CD4-positive, alpha-beta T cell treated with Interleukin-12 subunit alpha and Interleukin-12 subunit beta, for 1 hour (primary cell): ENCODE measurements at places on chromosomes 13 and 19.
A peak's percentile ranks its signal among the peaks of the same experiment; 100 is the strongest.

DNA sequence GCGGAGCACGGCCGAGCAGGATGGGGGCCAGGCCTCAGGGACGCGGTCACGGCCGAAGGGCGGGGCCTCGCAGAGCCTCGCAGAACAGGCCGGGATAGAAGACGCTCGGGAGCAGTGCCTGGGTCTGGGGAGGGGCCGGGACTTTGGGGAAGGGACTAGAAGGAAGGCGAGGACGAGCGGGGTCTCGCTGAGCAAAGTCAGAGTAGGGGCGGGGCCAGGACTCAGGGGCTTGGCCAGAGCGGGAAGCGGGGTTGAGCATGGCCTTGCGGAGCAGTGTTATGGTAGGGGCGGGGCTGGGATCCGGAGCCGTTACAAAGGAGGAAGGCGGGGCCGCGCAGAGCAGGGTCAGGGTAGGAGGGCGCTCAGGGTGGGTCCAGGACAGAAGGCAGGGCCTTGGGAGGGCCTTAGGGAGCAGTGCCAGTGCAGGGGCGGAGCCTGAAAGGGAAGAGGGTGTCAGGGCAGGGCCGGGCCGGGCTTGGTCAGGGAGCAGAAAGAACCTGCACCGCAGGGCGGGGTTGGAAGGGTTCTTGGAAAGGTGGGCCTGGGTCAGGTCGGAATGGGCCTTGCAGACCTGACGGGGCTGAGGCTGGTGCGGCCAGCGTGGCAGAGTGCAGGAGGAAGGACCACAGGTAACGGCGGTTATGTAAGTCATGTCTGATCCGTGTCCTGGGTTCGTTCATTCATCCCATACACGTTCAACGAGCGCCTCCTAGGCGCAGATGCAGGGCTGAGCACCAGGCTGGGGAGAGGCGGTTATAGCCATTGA, 533 bp upstream of the ATP8B3 start:
- DNase-seq, result peak; percentile 92

GRCh38 chr13:84433024-84433423, 550.8 kb upstream of the SLITRK1 start:
- DNase-seq, result no peak

- DNase-seq, result no peak
Observed at GRCh38 chr13:80199585-80200292, 141.2 kb downstream of the SPRY2 start.

DNA sequence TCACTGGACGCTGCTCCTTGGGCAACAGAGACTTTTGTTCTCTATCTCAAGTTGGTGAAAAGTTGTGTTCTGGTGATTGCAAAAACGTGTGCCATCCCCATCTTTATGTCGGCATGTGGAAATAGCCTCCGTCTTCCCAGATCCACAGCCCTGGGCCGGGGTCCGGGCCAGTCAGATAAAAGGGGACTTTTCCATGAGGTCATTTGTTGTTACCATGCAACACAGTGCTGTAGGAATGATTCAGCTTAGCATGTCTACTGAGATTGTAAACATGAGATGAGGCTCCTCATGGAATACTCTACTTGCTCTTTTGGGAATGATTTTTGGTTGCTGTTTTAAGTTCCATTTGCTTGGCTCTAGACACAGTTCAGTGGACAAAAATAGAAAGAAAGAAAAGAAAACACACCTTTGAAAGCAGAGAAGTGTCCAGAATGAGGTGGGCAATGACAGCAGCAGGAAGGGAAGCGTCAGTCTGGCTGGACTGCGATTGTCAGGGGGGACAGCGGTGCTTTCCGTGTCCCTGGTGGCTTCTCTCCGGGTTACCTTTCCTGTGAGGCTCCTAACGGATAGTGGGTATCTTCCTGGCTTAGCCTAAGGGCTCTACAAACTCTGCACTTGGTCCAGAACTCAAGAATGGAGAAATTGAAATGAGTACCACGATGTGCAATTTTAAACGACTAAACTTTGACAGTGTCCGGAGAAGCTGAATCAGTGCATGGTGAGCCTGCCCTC, 91.6 kb downstream of the TEX29 start:
- DNase-seq, result no peak

GRCh38 chr13:31903111-31903815, 128.3 kb upstream of the FRY start:
- DNase-seq, result no peak
